Stimulated activated CD8-positive, alpha-beta memory T cell treated with anti-CD3 and anti-CD28 coated beads, Interleukin-7, amount 100 ng/mL, for 48 hours (primary cell): ENCODE measurements at places on chromosomes 4 and X.

DNA sequence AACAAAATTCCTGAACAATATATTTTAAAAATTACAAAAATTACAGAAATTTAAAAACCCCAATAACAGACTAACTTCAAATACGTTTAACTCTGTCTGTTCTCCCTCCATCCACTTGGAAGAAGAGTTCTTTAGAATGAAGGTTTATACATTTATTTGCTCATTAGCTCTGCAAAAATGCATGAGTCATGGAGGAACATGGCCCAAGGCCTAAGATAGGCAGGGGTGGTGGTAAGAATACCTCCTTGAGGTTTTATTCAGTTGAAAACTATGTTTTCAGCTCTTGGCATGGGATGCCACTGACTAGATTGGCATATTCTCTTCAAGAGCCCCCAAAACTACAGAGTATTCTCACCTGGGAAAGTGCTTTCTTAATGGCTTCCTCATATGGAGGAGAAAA is 8.8 kb upstream of the LRRC66 start:
- no peak for DNase-seq

DNA sequence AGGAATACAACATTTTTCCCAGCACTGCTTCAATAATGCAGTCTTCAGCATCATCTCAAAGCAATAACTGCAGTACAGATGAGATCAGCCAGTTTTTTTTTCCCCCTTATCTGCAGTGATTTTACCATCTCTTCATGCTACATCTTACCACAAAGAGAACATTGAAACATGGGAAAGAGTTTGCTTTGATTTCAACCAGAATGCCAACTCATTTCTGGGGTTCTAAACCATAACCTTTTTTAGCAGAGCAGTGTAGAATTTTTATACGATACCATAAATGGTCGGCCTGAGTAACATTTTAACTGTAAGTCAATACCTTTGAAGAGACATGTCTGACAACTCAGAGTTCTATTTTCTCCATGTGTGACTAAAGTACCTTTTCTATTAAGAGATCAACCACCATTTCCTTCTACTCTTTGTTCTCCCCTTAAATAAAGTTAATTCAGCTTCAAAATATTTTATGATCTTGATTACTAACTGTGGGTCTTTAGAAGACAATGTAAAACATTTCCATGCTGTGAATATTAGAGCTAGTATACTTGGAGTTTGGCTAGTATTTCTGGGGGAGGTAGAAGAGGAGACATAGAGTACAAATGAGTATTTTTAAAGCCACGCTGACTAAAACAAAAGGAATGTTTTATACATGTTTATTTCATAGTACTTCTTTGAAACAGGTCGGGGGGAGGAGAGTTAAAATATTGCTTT is 69.1 kb downstream of the TET2 start:
- DNase-seq, result no peak

- DNase-seq, result no peak
Measured at GRCh38 chr4:106116025-106116424, 200.0 kb downstream of the TBCK start.

DNA sequence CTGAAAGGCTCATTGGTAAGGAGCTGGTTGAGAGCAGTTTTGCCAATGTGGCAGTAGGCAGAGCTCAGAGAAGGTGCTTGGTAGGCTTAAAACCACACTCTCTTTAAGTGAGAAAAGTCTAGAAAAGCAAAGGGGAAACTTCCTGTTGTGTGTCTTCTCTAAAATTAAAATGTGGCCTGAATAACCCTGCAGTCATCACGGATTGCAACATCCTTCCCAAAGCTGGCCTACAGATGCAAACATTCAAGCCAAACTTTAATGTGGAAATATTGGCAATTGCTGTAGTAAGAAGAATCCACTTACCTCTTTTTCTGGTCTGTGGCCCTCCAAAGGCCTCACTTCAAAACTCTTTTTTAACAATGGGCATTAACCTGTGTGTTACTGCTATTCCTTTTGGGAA is 348.5 kb downstream of the OPHN1 start:
- DNase-seq, result no peak

- no peak for DNase-seq
Measured at GRCh38 chr4:79078339-79078738, 139.1 kb upstream of the PAQR3 start.

DNA sequence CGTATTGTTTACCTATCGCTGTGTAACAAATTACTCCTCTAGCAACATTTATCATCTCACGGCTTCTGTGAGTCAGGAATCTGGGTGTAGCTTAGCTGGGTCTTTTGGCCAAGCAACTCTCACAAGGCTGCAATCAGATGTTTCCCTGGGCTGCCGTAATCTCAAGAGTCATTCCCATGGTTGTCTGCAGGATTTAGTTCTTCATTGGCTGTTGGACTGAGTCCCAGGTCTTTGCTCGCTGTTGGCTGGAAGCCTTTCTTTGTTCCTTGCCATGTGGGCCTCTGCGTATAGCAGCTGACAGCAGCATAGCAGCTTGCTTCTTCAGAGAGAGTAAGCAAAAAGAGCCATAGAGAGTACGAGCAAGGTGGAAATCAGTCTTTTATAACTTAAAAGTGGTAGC is 16.8 kb downstream of the POLR2B start:
- no peak for DNase-seq

GRCh38 chrX:130015181-130015580 is 32.7 kb downstream of the BCORL1 start:
- no peak for DNase-seq

DNA sequence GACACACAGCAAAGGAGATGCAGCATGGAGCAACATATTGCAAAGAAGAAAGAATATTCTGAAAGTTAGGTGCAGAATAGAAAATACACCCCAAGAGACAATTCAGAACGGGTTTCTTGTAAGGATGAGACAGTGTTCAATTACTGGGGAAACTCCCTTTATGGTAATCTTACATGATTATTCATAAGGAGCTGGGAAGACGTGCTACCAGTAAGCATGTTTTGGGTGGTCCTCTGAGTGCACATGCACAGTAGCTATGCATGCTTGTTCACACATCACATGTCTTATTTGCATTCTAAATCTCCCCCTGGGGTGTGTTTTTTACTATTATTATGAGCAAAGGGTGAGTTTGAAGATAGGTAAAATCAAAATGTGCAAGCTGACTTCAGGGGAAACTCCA is 1448.8 kb downstream of the TECRL start:
- DNase-seq, result no peak

GRCh38 chr4:139795527-139796314 is 130.1 kb downstream of the MGST2 start:
- no peak for DNase-seq
